Activated CD4-positive, alpha-beta T cell treated with anti-CD3 and anti-CD28 coated beads, Interleukin-2, Interleukin-6, amounts not matched to agents 100 ng/mL and 50 ng/mL, durations not matched to agents 16 hours and 8 hours (primary cell): ENCODE measurements at places on chromosomes 13 and 19.

- no peak for DNase-seq
Measured at GRCh38 chr13:43469791-43470190, 317.0 kb downstream of the ENOX1 start.

- DNase-seq, result no peak
Measured at GRCh38 chr19:38386971-38387549, 774 bp downstream of the GGN start.

GRCh38 chr13:24982333-24982999 is 113.5 kb upstream of the PABPC3 start:
- DNase-seq, result no peak

GRCh38 chr13:106568299-106569003 is 514 bp upstream of the ARGLU1 start:
- peak; percentile 24 for DNase-seq

- DNase-seq, result no peak
Measured at GRCh38 chr19:19334989-19335344, 14.3 kb downstream of the MAU2 start.

DNA sequence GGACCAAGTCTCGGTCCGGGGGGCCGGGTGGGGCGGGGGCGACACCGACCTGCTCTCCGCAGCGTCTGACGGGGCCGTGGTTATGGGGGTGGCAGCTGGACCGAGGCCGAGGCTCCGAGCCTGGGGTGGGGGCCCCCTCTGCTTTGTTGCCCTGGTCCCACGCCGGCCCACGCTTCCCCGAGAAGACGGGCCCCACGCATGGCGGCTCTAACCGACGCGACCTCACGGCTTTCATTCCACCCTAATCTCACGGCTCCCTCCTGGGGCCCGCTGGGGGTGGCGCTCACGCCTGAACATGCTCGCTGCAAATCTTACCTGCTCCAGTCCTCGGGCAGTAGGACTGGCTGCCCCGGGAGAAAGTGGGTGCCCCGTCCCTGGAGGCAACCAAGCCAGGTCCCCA is 14.8 kb upstream of the MISP start:
- no peak for DNase-seq

GRCh38 chr13:38045278-38046048 is 175.9 kb upstream of the TRPC4 start:
- DNase-seq, result no peak

DNA sequence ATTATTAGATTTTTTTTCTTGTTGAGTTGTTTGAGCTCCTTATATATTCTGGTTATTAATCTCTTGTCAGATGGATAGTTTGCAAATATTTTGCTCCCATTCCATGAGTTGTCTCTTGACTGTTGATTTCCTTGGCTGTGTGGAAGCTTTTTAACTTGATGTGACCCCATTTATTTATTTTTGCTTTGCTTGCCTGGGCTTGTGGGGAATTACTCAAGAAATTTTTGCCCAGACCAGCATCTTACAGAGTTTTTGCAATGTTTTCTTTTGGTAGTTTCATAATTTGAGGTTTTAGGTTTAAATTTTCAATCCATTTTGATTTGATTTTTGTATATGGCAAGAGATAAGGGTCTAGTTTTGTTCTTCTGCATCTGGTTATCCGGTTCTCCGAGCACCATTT is 124.7 kb downstream of the PCCA start:
- DNase-seq, result no peak

DNA sequence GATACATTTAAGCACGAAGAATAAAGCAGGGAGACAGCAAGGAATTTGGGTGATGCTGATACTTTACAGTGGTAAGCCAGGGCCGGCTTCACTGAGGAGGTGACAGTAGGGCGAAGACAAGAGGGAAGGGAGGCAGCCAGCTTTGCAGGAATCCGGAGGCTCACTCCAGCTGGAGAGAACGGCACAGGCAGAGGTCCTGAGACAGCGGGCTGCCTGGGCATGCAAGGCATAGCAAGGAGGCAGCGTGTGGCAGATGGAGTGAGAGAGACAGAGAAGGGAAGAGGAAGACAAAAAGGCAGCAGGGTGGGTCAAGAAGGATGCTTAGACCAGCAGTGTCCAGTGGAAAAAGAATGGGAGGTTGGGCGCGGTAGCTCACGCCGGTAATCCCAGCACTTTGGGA is 83.2 kb upstream of the WASF3 start:
- no peak for DNase-seq

GRCh38 chr13:33191425-33192210 is 93.9 kb downstream of the STARD13 start:
- no peak for DNase-seq

- DNase-seq, result no peak
Measured at GRCh38 chr13:51067706-51068105, 43.4 kb downstream of the C13orf42 start.

DNA sequence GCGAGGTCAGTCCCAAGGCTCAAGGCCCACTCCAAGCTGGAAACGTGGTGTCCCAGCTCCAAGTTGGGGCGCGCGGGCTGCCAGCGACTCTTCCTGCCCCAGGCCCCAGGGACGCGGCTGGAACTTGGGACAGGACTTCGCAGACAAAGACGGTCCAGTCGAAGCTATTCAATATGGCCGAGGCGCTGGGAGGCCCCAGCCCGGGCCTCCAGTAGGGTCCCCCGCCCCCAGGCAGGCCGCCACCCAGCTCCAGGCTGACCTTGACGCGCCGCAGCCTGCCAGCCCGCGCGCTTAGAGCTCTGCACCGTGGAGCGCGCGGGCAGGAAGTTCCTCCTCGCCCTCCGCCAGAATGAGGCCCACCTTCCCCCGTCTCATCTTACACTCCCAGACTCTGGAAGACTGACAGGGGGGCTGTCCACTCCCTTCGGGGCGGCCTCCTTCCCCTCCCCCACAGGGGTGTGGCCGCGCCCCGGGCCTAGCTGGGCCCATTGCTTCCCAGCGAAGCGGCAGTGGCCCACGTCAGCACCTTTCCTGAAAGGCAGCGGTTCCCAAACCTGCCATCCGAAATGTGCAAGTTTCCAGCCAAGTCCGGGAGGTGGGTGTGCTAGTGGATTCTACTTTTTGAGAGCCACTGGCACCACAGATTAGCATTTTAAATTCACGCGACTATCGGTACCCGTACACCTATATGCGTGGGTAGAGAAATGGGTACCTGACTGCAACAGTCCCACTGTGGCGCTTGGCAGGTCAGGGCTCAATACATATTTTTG is at the start of gene CCDC8:
TSS of gene CCDC8 (minus strand) at position 303 of the 770 bp plus-strand sequence. CDS start 754 bp downstream, outside the sequence.
- no peak for DNase-seq

- no peak for DNase-seq
Measured at GRCh38 chr13:30619731-30620130, 2.0 kb downstream of the USPL1 start.

DNA sequence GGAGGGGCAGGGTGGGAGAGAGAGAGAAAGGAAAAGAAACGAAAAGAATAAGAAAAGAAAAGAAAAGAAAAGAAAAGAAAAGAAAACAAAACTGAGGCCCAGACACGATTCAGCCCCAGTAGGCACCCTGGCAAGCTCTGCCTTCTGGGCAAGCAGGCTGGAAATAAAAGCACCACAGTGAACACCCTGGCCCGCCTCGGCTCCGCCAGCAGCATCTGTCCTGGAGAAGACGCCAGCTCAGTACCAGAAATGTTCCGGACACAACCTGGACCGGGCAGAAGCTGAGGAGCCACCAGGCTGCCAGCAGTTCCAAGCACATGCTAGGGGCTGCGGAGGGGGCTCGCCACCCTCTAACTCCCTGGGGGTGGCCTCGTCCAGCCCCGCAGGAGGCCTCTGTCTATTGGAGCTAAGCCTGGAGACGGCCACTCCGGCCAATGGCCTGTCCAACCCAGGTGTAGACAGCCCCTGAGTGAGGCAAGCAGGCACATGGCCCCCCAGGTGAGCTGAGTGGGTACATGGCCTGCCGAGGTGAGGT is 11.4 kb upstream of the CPAMD8 start:
- no peak for DNase-seq

GRCh38 chr19:18626906-18627305 is 9.9 kb upstream of the KLHL26 start:
- no peak for DNase-seq

GRCh38 chr19:1384478-1385110 is 887 bp downstream of the NDUFS7 start:
- peak; percentile 20 for DNase-seq

DNA sequence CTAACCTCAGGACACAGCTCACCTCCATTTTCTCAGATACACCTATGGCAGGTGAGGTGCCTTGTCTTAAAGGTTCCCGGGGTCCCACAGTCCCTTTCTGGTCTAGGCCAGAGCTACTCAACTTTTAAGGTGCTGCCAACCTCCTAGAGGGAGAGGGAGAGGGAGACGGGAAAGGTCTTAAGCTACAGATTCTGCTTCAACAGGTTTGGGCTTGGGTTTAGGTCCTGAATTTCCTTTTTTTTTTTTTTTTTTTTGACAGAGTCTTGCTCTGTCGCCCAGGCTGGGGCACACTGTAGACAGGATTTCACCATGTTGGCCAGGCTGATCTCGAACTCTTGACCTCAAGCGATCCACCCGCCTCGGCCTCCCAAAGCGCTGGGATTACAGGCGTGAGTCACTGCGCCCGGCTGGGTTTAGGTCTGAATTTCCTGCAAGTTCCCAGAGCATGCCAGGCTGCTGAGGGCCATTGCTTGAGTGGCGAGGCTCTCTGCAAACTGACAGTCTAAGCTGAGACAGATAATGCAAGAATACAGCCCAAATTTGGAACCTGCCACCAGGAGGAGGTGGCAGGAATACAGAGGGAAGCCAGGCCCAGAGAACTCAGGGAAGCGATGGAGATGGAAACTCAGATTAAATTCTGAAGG is 7.8 kb upstream of the SYCN start:
- no peak for DNase-seq

GRCh38 chr19:14467816-14468215 is 7.3 kb downstream of the PTGER1 start:
- no peak for DNase-seq

- no peak for DNase-seq
Measured at GRCh38 chr13:92743992-92744391, 482.6 kb upstream of the GPC6 start.

DNA sequence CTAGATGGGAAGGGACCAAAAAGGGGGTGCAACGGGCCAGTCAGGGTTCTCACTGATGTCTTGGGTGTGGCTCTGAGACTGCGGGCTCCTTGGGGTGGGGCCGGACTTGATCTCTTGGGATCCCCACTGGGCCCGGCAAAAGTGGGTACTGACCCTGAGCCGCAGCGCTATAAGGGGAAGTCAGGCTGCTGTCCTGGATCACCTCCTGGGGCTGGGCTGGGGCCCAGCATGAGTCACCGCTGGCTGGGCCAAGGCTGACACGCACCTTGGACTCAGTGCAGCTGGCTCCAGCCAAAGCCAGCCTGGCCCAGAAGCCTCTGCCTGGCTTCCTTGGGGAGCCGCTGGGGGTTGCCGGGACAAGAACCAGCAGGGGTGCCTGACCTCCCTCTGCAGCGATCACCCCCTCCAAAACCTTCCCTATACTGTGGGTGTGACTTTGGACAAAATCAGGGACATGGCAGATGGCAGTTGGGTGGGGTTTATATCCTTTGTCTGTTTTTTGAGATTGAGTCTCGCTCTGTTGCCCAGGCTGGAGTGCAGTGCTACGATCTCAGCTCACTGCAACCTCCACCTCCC is 617 bp upstream of the IQCN start:
- no peak for DNase-seq

DNA sequence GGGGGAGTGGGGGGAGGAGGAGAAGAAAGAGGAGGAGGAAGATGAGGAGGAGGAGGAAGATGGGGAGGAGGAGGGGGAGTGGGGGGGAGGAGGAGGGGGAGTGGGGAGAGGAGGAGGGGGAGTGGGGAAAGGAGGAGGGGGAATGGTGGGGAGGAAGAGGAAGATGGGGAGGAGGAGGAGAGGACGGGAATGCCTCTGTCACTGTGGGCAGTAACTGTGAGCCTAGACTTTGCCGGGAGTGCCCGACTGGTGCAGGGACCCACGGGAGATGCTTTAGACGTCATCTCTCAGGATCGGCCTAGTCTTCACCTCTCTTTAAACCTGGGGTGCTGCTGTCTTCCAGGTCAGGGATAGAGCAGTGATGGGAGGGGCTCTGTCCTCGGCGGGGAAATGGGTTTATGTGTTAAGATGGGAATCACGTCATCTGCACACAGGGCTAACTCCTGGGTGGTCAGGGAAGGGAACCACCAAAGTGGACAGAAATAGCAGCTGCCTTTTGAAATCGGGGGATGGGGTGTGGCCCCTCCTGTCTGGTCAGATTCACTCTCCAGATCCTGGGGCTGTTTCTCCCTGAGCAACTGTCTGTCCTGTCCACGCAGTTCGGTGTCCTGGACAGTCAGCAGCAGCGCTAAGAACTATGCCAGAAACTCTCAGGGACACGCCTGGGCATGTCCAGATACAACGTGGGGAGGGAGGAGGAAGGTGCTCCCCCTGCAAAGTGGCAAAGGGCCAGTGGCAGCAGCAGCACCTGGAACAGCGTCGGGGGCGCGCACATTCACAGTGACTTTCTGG is 26.9 kb downstream of the GAS6 start:
- DNase-seq, result no peak

DNA sequence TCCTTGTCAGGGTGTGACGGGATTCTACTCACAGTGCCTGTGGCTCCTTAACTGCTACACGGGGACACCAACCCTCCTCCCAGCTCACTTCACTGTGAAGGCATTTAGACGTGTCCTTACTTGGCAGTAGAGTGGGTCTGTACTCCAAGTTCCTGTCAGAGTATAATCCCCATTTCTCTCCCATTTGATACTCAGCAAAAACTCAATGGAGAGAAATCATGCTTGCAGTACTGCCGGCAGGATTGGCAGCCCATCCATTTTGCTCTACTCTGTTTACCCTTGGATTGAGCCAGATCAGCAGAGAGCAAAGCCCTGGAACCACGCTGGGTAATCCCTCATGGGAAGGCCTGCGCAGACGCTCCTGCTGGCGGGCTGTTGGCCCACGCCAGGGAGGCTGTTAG is 28.9 kb downstream of the ARL11 start:
- no peak for DNase-seq

DNA sequence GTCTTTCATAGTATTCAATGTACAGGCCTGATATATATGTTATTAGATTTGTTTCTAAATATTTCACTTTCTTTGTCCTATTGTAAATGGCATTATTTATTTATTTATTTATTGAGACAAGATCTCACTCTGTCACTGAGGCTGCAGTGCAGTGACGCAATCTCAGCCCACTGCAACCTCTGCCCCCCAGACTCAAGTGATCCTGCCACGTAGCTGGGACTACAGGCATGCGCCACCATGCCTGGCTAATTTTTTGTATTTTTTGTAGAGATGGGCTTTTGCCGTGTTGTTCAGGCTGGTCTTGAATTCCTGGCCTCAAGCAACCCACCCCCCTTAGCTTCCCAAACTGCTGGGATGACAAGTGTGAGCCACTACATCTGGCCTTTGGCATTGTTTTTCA is 5.4 kb upstream of the GAS6 start:
- no peak for DNase-seq

DNA sequence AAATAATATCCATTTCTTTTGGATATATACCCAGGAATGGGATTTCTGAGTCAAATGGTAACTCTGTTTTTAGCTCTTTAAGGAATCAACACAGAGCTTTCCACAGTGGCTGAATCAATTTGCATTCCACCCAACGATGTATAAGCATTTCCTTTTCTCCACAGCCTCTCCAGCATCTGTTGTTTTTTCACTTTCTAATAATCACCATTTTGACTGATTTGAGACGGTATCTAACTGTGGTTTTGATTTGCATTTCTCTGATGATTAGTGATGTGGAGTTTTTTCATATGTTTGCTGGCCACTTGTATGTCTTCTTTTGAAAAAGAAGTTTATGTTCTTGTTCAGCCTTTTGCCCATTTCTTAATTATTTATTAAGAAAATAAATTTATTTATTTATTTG is 352.2 kb upstream of the OBI1 start:
- DNase-seq, result no peak
